ENCODE measurements at places on chromosomes 2 and 18. TPM values are rescaled to one million over a fixed set of nuclear protein-coding genes. Genes with fewer than 3 reads are reported as not detected.

Gene MROH2A
- not detected for total RNA-seq

Gene PLB1
- 1.9 TPM for total RNA-seq

Gene RESP18
- total RNA-seq: not detected

Gene NCKAP5
- total RNA-seq: 2.7 TPM

Gene ONECUT2
- total RNA-seq: 6.2 TPM

DNA sequence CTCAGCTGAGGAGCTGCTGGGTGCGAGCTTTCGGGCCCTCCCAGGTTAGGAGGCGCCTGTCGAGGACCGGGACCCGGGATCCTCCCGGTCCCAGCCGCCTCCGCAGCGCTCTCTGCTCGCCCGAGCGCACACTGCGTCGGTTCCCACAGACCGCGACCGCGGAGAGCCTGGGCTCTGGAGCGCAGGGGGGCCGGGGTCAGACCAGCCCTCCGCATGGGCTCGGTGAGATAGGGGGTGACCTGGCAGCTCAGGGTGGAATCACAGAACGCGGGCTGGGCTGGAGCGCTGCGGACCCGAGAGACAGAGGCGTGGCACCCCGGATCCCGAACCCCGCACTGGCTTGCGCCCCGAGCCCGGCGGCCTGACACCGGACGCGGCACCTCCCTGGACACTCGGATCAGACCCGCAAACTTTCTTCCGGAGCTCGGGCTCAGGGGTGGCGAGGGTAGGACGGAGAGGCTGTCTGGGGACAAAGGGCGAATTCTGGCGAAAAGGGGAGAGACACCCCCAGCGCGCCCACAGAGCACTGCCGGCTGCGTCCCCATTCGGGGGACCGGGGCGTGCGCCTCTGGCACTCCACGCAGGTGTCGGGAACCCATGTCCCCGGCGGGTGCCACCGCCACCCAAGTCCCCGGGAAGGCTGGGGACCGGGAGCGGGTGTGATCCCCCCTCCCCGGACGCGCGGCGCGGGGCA, 612 bp downstream of the DIPK1C start:
- no peak for DNase-seq
- H3K36me3 ChIP-seq: no peaks in the 10 kb centered on the region
- H3K4me3 ChIP-seq: no peak overlapping the region
- no peak overlapping the region for H3K27ac ChIP-seq
- H3K27me3 ChIP-seq: peaks cover 51% of the 10 kb centered on the region

- H3K4me3 ChIP-seq: no peak overlapping the region
- DNase-seq: no peak
- H3K4me1 ChIP-seq: no peaks in the 10 kb centered on the region
- no peak overlapping the region for H3K27ac ChIP-seq
Observed at GRCh38 chr18:50360611-50361010, 14.2 kb upstream of the SKA1 start.

GRCh38 chr2:145538661-145539350, 1018.9 kb upstream of the ZEB2 start:
- H3K27me3 ChIP-seq: no peaks in the 10 kb centered on the region
- H3K4me1 ChIP-seq: no peaks in the 10 kb centered on the region
- H3K4me3 ChIP-seq: no peak overlapping the region
- no peak overlapping the region for H3K27ac ChIP-seq
- DNase-seq: no peak
- no peaks in the 10 kb centered on the region for H3K36me3 ChIP-seq

- DNase-seq: peak; percentile 12
- no peaks in the 10 kb centered on the region for H3K27me3 ChIP-seq
Observed at GRCh38 chr2:175929850-175930249, 72.2 kb downstream of the LNPK start.

DNA sequence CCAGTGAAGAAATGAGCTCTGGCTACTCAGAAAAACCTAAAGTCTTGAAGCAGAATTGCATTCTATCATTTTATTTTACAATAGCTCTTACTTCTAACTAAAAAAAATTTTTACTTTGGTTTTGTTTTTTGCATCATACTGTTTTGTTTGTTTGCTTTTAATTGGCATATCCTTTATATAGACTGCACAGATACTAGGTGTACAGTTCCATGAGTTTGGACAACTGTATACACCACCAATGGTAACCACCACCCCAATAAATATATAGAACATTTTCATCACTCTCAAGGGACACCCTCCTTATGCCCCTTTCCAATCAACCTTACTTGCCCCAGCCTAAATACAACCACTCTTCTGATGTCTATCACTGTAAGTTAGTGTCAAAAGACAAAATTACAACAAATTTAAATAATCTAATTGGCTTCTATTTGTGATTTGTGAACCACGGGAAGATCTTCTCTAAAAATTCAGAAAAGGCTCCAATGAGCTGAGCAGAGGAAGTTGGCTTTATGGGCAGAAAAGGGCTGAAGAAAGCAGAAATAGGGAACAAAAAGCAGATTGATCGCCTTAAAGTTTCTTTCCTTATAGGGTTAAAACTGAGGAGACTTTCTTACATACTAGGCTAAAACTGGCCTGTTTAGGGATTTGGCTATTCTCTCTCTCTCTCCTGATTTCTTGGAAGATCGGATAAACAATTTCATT, 22.2 kb upstream of the SOS1 start:
- H3K27ac ChIP-seq: no peak overlapping the region

DNA sequence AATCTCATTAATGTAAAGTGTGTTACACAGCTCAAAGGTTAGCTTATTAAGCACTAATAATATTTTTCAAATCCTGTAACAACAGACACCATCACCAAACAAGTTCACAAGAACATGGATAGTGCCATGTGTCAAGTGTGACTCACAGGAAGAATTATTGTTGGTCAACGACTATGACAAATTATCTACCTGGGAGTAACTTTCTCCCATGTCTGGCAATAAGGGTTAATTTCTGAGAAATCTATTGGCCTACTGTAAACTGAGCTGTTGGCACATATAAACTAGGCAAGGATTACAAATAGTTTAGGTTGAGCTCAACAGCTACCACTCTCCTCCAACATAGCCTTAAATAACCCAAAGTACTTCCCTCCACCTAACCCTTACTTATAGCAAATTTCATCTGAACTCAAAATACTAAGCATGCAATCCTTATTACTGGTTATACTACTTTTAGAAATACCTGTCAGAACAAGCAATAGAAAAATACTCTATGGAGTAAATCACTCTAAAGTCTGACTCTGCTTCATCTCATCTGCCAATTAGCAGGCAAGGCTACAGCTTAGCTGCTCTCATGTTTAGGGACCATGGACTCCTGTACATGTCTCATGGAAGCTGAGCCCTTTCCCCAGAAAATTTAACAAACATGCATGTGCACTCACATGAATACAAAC, 223.0 kb downstream of the NBAS start:
- H3K27ac ChIP-seq: no peak overlapping the region
- H3K4me1 ChIP-seq: peaks cover 3% of the 10 kb centered on the region
- H3K4me3 ChIP-seq: no peak overlapping the region

DNA sequence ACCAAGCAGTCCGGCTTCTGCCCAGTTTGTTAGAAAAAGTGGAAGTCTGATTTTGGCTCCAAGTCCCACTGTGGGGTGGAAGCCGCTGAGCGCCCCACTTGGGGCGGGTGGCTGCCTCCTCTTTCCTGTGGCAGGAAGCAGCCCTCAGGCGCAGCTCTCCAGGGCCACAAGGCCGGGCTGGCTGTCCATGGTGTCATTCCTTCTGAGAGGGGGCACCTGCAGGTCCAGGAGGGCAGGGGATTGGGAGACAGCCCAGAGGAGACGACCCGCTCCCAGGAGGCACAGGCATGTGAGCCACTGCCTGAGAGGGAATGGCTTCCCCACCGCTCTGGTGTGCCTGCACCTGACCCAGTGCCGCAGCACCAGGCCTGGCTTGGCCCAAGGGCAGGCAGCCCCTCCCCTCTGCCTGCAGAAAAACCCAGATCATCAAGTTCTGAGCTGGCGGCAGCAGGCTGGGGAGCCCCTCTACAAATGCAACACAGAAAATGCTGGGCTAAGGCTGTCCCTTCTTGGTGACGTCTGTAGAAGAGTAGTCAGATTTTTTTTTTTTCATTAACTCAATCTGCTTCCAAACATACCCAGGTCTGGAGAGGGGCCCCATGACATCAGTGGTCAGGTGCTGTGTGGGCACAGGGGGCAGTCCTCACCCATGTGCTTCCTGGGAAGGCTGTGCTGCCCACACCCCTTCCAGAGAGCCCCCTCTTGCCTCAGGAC, 38.4 kb downstream of the HS6ST1 start:
- H3K4me1 ChIP-seq: no peaks in the 10 kb centered on the region
- no peaks in the 10 kb centered on the region for H3K36me3 ChIP-seq
- H3K4me3 ChIP-seq: no peak overlapping the region
- no peaks in the 10 kb centered on the region for H3K27me3 ChIP-seq
- no peak overlapping the region for H3K27ac ChIP-seq
- no peak for DNase-seq

DNA sequence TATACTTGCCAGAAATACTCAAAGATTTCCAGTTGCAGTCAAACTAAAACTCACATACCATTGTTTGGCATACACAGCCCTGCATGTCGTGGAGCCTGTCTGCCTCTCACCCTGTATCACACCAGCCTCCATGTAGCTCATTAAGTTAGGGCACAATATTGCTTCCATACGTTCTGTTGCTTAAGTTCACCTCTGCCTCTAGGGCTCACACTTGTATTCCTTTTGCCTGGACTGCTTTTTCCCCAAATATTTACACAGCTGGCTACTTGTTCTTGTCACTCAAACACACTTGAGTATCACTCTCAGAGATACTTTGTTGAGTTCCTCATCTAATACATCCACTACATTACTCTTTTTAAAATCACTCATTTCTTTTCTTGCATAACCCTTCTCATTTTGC, 83.1 kb downstream of the PTH2R start:
- no peak for DNase-seq
- H3K27me3 ChIP-seq: no peaks in the 10 kb centered on the region
- H3K4me1 ChIP-seq: no peaks in the 10 kb centered on the region
- H3K4me3 ChIP-seq: no peak overlapping the region
- H3K36me3 ChIP-seq: no peaks in the 10 kb centered on the region
- no peak overlapping the region for H3K27ac ChIP-seq

DNA sequence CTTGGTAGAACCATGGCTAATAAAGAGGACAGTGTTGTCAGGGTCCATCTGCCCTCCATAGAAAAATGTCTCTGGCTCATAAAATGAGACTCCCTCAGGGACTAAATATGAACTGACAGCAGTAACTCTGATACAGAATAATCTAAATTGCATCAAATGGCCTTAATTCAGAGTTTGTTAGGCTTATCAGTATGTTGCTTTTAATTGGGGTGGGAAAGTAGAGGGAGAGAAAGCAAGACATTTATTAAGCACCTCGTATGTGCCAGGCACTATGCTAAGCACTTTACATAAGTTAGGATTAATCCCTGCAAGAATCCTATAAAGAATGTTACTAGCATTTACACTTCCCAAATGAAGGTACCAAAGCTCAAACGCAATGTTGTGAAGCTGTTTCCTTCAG, 115.2 kb downstream of the MMADHC start:
- H3K36me3 ChIP-seq: no peaks in the 10 kb centered on the region
- no peaks in the 10 kb centered on the region for H3K4me1 ChIP-seq
- no peak overlapping the region for H3K4me3 ChIP-seq
- DNase-seq: no peak

DNA sequence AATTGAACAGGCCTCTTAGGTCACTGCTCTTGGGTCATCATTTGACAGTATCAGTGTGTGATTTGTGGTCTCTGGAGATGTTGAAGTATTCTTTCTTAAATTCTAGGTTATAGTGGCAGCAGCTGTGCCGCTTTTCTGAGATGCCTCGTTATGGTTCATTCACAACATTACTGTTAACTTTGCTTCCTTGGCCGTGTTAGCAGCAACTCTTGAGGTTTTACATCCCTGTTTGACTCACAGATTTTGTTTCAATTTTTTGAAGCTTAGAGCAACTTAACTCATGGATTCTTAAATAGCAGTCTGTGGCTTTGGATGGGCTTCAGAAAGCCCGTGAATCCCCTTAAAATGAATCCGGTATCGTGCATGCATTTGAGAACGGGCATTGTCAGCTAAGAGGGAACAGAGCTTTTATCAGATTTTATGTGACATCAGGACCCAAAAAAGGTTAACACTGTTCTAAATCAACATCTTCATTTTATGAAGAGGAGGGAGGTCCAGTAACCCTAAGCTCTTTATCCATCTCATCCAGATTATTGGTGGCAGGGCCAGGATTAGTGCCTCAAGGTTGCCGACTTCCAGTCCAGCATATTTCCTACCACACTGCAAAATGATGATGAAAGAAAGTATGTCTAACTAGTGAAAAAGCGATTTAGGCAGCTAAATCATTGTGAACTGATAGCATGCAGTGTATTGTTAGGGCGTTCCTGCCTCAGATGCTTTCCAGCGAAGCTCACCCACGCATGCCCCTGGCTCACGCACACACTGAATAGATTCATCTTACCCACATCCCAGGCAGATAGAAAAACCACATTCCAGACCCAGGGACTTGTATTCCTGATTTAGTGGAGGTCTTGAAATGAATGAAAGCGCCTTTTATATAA, 5.1 kb downstream of the TRIB2 start:
- H3K27me3 ChIP-seq: no peaks in the 10 kb centered on the region
- peaks cover 22% of the 10 kb centered on the region for H3K36me3 ChIP-seq
- peaks cover 50% of the 10 kb centered on the region for H3K4me1 ChIP-seq
- DNase-seq: peak; percentile 99
- H3K27ac ChIP-seq: peak overlapping the region; percentile 68
- H3K4me3 ChIP-seq: peak overlapping the region; percentile 83

- peak overlapping the region; percentile 79 for H3K27ac ChIP-seq
- no peaks in the 10 kb centered on the region for H3K27me3 ChIP-seq
- peaks cover 49% of the 10 kb centered on the region for H3K4me1 ChIP-seq
- DNase-seq: peak; percentile 99
- H3K4me3 ChIP-seq: peak overlapping the region; percentile 26
- no peaks in the 10 kb centered on the region for H3K36me3 ChIP-seq
Observed at GRCh38 chr2:65382776-65383357, 49.5 kb downstream of the SPRED2 start.

GRCh38 chr2:198033626-198034025, 229.2 kb downstream of the PLCL1 start:
- DNase-seq: no peak
- H3K27ac ChIP-seq: no peak overlapping the region
- H3K36me3 ChIP-seq: no peaks in the 10 kb centered on the region
- H3K27me3 ChIP-seq: no peaks in the 10 kb centered on the region
- no peaks in the 10 kb centered on the region for H3K4me1 ChIP-seq

DNA sequence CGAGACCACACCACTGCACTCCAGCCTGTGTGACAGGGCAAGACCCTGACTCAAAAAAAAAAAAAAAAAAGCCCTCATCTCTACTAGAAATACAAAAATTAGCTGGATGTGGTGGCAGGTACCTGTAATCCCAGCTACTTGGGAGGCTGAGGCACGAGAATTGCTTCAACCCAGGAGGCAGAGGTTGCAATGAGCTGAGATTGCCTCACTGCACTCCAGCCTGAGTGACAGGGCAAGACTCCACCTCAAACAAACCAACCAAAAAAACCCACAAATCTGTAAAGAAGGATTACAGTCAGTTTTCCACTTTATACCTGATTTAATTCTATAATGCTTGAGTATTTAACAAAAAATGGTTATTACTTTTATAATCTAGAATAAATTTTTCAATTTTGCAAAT, 9.7 kb downstream of the DARS1 start:
- no peak overlapping the region for H3K4me3 ChIP-seq
- no peaks in the 10 kb centered on the region for H3K27me3 ChIP-seq
- no peak overlapping the region for H3K27ac ChIP-seq
- no peaks in the 10 kb centered on the region for H3K4me1 ChIP-seq

Measured in astrocyte (in vitro differentiated cells and primary cell).